ENCODE measurements at places on chromosomes 16 and 17.

DNA sequence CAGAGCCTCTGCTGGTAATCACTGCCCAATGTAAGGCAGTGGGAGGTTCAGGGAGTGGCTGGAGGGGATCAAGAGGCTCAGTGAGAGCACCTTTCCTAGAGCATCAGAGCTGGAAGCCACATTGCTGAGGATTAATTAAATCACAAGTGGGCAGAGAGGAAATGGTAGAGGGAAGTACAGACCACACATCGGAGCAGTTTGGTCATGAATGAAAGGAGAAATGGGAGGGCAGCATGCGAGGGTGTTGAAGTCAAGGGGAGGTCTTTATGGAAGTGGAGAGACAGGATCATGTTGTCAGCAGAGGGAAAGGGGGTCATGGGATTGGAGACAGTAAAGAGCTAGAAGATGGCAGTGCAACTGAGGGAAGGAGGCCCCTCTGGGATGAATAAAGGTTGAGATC is 2.3 kb downstream of the CCL17 start:
- no peak for DNase-seq

DNA sequence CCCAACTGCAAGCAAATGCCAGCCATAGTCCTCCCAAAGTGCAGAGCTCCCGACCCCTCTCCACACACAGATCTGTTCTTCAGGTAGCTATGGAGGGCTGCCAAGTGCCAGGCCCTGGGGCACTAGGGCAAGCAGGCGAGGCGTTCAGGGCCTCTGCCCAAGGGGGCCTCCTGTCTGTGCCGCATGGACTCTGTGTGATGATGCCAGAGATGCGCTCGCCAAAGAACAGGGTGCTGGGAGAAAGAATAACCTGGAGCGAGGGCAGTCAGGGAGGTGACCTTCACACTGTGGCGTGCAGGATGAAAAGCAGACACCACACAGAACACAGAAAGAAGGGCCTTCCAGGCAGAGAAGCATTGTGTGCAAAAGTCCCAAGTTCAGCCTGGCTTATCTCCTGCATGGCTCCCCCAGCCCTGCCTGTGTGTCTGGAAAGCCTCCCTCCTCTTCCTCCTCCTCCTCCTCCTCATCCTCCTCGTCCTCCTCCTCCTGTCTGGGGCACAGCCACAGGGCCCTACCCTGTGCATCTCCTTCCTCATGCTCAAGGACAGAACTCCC is 44.2 kb downstream of the PEMT start:
- DNase-seq, result no peak

- no peak for DNase-seq
Observed at GRCh38 chr17:37110746-37111145, 162.0 kb downstream of the AATF start.

DNA sequence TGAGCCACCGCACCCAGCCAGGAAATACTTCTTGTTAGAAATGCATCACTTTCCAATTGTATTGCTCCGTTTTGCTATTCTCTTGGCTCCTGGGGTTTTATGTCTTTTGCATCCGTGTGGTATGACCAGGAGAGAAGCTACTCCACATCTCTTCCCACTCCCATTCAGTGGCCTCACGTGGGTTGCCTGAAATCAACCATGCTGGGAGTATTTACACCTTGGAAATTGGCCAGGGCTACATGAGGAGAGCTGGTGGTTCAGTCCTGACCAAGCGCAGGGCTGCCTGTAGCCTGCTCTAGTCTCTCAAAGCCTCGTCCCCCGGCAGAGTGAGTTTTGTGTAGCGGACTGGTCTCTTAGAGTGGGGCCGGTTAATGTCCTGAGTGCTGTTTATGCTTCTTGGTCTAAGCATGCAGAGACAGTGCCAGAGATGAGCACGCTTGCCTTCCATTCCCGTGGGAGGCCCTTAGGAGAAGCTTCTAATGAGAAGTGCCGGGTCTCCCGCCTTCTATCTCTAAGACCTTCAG is 3.8 kb downstream of the WFDC1 start:
- DNase-seq, result no peak

DNA sequence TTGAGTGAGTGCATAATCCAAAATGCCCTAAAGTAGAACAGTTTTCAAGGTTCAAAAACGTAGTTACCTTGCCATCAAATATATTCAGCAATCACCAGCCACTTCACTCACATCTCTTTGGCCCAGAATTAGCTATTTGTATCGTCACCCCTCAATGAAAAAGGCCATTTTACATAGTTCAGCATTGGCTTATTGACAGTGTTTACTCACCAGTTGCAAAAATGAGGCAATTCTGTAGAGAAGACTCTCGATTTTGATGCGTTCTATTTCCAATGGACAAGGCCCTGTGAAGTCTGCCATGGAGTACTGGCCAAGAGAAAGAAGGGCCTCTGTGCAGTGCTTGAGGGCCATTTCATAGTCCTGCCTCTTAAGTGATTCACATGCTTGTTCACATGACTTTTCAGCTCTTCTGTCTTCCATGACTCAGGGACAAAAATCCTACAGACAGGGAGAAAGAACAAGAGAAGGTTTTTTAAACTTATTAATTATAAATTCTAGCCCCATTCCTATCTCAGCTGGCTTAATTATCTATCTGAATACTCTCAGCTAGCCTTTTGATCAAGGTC is 26.5 kb downstream of the HELZ start:
- no peak for DNase-seq

DNA sequence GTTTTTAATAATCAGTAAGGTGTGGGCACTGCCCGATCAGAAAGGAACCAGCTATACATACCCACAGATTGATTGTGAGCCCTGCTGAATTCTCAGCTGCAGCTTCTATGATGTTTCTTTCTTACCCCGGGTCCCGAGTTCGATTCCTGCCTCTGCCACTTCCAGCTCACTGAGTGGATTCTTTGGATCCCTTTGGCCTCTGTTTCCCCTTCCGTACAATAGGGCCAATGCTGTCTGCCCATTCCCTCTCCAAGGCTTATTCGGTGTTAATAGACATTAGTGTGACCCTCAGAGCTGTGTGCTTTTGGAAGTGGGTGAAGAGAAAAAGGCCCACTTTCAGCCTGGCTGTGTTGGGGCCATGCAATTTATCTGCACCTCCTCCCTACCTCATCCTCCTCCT is 115.8 kb downstream of the IRX5 start:
- DNase-seq, result no peak

GRCh38 chr17:19812407-19812806 is 55.3 kb downstream of the ULK2 start:
- DNase-seq, result no peak
